Urothelium cell line (cell line): ENCODE measurements at places on chromosomes 7 and 10.

DNA sequence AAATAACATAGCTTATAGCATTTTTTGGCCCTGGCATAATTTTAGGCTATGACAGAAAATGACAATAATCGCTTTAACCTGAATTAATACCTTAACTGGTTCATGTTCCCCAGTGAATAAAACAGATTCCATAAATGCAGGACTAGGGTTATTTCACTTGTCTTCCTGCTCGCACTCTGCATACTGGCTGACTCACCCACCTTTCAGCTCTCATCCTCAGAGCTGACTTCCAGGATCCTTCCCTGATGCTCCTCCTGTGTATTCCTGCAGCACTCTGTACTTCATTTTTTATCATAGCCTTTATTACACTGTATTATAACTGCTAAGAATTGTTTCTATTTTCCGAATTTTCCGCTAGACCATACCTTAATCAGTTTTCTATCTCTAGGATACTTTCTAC is 123.7 kb downstream of the AVL9 start:
- DNase-seq, result no peak

- no peak for DNase-seq
These were observed 133.7 kb upstream of the CTTNBP2 start for GRCh38 chr7:118006979-118007378.

GRCh38 chr10:81019029-81019890 is 481.6 kb downstream of the SH2D4B start:
- peak; percentile 58 for DNase-seq

GRCh38 chr10:125094806-125095205 is 65.6 kb downstream of the CTBP2 start:
- DNase-seq, result no peak

- DNase-seq, result no peak
These were observed 84.6 kb downstream of the CACNB2 start for GRCh38 chr10:18224626-18225445.

DNA sequence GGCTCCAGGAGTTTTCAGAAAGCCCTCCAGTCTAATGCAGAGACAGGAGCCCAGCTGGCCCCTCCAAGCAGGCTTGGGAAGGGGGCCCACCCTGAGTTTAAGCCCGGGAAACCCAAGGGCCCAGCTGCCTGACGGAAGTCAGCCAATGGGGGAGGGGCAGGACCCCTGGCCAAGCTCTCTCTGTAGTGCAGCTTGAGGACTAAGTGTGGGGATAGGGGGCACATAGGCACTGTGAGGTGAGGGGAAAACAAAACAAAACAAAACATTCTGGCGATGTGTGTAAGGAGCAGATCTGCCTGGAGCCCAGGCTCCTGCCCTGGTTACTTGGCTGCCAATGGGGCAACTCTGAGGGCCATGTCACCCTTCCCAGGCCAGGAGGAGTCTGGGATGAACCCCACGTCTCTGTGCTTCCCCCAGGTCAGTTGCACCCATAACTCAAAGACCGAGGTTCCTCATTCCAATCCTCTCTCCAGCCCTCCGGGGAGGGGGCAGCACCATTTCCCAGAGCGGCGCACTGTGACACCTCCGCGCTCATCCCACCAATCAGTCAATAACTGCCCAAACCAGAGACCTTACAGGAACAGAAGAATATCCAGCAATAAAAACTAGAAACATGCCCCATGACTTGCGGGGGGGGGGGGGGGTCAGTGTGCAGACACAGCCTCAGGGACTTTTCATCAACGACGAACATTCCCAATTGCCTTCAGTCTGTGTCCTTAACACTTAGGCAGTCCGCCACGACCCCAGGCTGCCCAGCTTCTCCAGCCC is 1.7 kb downstream of the CXCL12 start:
- DNase-seq, result no peak

DNA sequence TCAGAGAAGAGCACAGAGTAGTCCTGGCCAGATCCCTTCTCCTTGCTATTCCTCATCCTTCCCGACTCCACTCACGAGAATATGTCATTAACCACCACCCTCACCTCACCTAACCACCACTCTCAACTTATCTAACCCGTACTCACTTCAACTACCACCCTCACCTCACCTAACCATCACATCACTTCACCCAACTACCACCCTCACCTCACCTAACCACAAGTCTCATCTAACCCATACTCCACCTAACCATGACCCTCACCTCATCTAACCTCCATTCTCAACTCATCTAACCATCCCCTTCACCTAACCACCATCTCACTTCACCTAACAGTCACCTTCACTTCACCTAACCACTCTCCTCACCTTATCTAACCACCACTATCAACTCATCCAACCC is 85.0 kb downstream of the VIPR2 start:
- DNase-seq, result no peak

DNA sequence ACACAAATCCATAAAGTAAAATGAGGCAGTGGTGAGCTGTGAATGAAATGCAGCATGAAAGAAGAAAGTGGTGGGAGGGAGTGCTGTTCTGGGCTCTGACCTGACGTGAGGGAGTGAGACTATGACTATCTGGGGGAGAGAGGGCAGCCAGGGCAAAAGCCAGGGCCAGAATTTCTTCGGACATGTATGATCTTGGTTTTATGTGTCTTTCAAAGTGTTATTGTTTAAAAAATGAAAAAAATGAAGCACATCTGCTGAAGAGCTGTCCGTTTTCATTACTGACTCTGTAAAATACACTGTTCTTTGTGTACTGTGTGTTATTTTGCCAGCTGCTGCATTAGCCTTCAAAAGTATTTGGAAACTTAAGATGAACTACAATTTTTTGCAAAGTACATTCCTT is 70.2 kb upstream of the KLF14 start:
- DNase-seq, result no peak

DNA sequence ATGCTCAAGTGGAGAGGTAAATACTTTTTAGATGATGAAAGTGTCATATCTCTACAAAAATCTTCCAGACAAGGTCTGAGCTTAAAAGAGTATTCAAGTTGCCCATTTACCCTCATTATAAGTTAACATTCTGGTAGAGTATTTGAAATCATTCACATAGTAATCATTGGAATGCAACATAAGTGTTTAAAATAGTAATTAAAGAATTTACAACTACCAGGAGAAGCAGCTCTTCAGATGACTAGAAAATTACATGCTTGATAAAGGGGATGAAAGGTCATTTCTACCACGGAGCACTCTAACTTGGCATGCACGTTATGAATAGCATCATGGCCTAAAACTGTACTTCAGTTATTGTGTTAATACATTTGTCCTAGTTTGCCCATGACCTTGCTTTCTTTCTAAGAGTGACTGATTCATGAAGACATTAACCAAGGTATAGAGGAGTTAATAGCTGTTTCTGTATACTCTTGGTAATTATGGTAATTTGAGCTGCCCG is 120.0 kb downstream of the SEMA3E start:
- no peak for DNase-seq
